ENCODE measurements at places on chromosomes 4 and X.

DNA sequence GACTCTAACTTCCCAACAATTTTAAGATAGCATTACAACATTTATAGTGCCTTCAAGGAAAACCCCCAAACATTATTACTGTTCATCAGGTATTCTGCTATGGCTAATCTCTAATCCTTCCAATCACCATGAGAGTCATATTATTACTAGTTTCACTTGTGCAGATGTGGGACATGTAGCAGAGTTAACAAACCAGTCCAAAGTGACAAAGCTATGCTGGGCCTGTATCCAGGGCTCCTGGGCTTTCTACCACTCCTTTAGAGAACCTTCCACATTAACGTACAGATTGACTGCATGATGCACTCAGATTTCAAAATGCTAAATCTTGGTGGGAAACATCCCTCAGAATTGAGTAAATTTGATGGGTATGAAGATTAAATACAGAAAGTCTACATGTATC is 16.4 kb downstream of the CASP3 start:
- no peak for ATAC-seq

DNA sequence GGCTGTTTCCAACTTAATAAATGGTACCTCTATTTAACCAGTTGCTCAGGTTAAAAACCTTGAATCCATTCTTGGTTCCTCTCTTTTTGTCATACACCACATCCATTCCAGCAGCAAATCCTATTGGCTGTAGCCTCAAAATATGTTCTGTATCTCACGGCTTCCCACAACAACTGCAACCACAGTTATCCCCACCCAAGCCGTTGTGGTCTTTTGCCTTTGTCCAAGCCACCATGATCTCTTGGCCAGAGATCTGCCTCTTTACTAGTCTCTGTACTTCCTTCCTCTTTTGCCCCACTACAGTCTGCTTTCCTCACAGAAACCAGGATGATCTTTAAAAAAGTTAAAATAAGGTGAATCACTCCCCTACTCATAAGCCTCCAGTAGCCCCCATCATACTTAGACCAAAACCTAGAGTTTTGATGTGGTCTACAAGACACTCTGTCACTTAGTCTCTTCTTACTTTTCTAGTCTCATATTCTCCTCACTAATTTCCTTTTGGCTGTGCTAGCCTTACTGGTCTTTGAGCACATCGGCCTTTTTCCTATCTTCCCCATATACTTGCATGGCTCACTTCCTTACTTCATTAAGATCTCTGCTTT is 10.3 kb downstream of the MAOA start:
- ATAC-seq = no peak

GRCh38 chrX:44906041-44906440 is 33.1 kb downstream of the KDM6A start:
- ATAC-seq = peak; percentile 51

GRCh38 chrX:54494989-54495813 is 833 bp downstream of the FGD1 start:
- no peak for ATAC-seq

- peak; percentile 53 for ATAC-seq
Observed at GRCh38 chr4:40196724-40197281, at the start of gene RHOH. Gene RHOH, plus strand, starts transcription at chr4:40197031. Its CDS starts 46,356 bp downstream, at chr4:40243387.

DNA sequence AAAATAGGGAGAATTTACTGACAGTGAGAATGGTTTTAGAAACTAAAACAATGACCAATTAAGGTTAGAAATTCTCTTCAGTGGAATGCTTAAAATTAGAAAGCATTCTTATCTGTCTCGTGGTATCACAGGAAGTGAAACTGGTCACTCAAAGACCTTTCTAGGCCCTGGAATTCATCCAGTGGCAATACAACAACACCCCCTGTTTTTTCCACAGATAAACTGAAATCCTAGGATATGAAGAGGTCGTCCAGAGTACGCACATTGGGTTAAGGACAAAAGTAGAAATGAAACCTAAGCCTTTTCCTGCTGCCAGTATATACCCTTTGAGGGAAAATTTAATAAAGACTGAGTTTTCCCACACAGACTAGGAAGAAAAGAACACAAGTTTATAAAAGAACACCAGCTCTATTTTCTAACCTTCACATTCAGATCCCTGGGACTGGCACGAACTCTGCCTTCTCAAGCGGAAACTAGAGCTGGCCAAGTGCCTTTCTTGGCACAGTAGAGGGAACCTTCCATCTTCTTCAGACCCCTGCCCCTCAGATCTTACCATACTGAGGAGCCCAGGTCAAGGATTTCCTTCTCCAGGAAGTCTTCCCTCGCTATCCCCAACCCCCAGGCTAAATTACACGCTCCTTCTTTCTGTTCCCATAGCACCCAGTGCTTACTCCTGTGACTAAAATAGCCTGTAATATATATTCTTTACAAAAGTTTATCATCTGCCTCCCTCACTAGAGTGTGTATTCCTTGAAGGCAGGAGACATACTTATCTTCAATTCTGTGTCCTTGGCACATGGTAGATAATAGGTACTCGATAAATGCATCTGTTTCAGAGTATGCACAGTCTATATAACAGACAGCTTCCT is 16.9 kb downstream of the LHFPL1 start:
- ATAC-seq = no peak

GRCh38 chr4:1716065-1716945 is 4.2 kb upstream of the SLBP start:
- no peak for ATAC-seq

DNA sequence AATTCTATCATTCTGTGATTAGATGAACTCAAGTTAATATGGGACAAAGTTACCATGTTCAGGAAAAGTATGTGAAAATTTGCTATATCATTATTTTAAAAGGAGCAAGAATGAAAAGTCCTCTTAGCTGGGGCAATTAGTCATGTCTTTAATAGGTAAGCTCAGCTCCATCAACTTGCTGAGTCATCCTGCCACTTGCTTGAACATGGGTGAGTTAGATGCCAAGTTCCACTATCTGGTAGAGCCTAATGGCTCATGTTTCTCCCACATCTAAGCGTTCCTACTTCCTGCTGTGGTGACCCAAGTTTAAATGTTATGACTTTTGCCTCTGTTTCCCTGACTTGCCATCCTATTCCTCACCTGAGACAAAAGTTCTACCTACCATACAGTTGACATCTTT is 276.8 kb downstream of the ZNF674 start:
- ATAC-seq = no peak

DNA sequence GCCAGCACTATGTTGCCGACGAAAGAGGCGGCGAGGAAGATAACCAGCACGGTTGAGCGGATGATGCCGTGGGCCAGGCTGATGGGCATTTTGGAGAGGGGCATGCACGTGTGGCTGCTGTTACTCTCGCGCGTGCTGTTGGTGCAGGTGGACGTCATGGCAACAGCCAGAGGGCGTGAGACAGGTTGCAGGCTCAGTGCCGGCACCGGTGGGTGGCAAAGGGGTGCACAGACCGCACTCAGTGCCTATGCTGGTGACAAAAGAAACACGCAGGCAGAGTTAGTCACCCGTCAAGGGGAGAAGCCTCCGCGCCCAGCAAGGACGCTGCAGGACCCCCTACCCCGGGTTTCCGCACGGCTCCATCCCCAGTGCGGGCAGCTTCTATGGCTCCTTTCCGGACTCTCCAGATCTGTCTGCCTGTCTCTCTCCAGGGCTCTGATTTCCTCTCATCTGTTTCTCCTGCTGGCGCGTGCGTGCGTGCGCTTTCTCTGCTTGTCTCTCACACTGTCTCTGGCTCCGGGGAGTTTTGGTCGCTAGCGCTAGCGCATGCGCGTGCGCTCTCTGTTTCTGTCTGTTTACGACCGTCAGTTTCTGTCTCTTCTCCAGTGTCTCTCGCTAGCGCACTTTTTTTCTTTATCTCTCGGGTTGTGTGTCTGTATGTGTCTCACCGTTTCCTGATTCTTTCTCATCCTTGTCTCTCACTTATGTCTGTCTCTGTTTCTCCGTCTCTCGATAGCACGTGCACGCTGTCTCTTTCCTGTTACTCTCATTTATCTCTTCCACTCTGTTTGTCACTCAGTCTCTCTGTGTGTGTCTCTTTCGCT is 2.1 kb downstream of the GPR101 start:
- ATAC-seq = peak; percentile 74

GRCh38 chrX:7927259-7928167 is at the start of gene PNPLA4:
Gene PNPLA4, minus strand, starts transcription at chrX:7927413. Its CDS starts 1,294 bp downstream, at chrX:7926119.
- ATAC-seq = peak; percentile 95

DNA sequence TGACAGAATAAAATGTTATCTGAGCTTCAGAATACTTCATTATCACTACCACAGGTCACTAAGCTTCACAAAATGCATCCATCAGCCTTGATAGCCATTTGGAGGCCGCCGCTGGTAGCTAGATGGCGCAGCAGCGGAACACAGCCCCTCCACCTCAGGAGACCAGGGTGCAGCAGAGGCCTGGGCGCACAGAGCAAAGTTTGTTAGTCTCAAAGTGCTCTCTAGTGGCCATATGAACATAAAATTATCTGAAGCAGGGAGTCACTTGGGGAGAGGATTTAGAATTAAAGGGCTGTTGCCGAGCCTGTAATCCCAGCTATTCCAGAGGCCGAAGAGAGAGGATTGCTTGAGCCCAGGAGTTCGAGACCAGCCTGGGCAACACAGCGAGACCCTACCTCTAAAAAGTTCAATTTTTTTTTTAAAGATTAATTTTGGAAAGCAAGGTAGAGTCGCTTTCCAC is 8.1 kb upstream of the DCTD start:
- ATAC-seq = peak; percentile 96

DNA sequence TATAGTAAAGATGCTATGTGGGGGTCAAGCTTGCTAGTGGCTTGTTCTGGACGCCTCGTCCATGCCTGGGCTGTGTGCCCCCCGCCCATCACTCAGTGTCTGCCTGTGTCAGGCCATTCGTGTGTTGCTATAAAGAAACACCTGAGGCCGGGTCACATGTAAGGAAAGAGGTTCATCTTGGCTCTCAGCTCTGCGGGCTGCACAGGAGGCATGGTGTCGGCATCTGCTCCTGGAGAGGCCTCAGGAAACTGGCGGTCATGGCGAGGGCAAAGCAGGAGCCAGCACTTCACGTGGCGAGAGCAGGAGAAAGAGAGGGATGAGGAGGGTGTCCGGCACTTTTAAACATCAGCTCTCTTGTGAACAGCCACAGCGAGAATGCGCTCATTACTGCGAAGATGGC is 25.2 kb downstream of the PIGG start:
- ATAC-seq = no peak

DNA sequence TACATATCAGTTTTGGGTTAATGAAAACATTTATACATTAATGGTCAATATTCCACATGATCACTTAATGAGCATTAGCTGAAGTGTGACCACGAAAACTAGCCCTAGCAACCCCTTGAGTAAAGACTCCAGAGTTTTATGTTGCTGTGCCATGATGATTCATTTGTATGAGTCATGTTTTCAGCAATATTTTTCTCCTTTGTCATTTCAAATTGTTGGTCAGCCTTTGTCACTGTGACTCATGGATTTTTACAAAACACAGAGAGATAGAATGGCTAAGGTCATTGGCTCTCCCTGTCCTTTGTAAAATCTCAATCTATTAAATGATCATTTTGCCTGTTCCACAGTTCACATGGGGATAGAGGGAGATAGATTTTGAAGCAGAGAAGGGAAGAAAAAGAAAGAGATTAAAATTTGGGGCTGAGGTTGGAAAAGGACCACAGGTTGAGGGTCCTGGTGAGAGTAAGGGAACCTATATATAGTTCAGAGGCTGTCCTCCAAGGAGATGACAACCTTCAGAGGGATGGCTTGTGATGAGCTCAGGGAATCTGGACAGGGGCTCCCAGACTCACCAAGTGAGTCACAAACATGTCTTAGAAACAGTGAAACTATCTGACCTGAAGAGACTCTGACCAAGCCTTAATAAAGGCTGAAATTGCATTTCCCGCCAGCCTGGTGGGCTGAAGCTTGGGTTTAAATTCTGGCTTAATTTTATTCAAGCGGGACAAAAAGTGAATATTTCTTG is 25.6 kb downstream of the NR0B1 start:
- no peak for ATAC-seq

DNA sequence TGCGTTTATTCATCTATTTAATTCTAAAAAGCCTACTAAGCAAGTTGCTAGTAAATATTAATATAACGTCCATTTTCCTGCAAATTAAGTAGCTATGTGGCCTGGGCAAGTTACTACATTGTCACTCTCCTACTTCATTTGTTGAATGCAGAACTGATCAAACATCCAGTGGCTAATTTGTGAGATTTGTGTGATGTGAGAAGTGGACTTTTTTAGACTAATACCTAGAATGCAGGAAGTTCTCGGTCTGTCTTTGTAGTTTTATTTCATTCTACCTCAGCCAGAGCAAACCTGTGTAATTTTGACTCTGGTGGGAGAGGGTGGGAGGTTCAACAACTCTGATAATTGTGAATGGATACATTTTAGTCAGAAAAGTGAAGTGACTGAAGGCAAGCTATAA is 840 bp downstream of the GUF1 start:
- no peak for ATAC-seq

DNA sequence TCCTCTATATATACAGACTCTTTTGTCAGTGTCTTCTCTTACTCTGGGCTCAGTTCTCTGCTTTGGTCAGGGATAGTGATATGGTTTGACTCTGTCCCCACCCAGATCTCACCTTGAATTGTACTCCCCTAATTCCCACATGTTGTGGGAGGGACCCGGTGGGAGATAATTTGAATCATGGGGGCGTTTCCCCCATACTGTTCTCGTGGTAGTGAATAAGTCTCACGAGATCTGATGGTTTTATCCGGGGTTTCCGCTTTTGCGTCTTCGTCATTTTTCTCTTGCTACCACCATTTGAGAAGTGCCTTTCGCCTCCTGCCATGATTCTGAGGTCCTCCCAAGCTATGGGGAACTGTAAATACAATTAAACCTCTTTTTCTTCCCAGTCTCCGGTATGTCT is 144.4 kb downstream of the GLUD2 start:
- no peak for ATAC-seq

DNA sequence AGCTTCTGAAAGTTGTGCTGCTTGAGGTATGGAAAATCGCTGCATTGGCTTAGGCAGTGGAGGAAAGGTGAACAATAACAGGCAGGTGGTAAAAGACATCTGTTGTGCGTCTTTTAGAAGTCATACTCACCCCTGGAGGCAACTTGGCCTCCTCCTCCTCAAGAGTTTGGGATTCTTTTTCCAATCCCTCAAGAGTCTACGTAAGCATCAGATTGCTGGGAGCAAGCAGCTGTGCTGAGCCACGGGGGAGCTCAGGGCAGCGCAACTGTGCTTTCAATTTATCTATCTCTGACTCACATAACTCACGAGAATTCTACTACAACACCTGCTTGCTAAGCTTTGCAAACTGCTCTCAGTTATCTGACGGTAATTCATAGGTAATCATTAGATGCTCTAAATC is 6.4 kb upstream of the RBMX2 start:
- no peak for ATAC-seq

GRCh38 chrX:37594755-37595382 is 23.4 kb downstream of the LANCL3 start:
- no peak for ATAC-seq
